ENCODE measurements at places on chromosomes 3 and 15.

DNA sequence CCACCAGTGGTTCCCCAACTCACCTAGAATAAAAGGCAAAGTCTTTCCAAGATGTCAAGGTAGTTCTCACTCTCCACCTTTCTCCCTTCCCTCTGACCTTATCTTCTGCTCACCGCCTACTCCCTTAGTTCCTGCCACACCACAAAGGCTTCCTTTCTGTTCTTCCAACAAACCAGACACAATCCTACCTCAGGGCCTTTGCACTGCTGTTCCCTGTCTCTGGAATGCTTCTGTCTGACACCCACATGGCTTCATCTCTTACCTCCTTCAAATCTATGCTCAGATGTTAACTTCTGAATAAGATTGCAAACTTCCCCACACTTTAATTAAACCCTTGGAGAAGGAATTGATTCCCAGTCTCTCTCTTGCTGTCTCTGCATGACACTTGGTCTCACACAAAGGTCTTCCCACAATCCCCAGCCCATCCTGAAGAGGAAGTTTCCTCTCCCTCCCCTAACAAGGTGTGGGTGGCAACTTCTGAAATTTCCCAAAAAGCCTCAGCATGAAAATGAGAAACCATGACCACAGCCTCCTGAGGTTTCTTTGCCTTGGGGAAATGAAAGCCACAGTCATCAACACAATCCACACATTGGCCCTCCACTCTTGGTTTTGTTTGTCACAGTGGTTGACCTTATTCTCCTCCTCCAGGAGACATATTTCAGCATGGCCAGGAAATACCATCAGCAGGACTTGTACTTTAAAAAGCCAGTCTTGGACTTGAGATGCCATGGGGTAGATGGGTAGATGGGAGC, 3.0 kb upstream of the RYK start:
- peaks cover 27% of the 10 kb centered on the region for H3K27me3 ChIP-seq
- H3K4me1 ChIP-seq, result peaks cover 30% of the 10 kb centered on the region
- H3K36me3 ChIP-seq, result no peaks in the 10 kb centered on the region
- no peak overlapping the region for H3K4me3 ChIP-seq
- DNase-seq, result no peak

- no peak overlapping the region for H3K4me3 ChIP-seq
Observed at GRCh38 chr3:72401005-72401545, 447.2 kb downstream of the SHQ1 start.

DNA sequence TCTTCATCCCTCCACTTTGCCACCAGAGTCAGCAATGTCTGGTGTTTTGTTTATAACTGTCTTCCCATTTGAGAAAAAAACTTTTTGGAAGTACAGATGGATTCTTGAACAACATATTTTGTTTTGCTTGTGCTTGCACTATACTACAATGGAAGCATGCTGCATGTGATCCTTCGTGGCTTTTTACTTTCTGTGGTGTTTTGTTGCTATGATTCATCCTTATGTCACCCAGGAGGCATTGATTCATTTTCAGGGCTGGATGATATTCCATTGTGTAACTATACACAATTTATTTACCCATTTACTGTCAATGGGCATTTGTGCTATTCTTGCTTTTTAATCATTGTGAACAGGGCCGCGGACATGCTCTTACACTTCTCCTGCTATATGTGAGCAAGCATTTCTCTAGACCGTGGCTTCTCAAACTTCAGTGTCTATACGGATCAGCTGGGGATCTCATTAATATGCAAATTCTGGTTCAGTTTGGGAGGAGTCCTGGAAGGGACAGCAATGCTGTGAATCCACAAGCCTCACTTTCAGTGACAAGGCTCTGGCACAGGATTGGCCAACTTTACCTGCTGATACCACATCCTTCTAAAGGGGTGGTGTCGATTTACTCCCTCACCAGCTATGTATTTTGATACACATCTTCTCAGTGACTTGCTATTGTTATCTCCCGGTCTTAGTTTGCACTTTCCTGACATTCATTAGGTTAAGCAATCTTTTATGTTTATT, 65.9 kb downstream of the POLR2M start:
- H3K4me3 ChIP-seq, result no peak overlapping the region
- H3K27ac ChIP-seq, result no peak overlapping the region
- H3K36me3 ChIP-seq, result no peaks in the 10 kb centered on the region
- no peak for DNase-seq
- H3K27me3 ChIP-seq, result peaks cover 2% of the 10 kb centered on the region

- H3K27me3 ChIP-seq, result no peaks in the 10 kb centered on the region
- no peak overlapping the region for H3K27ac ChIP-seq
- no peak for DNase-seq
- no peak overlapping the region for H3K4me3 ChIP-seq
- H3K36me3 ChIP-seq, result no peaks in the 10 kb centered on the region
Observed at GRCh38 chr3:189566550-189567130, 64.5 kb upstream of the TP63 start.

GRCh38 chr3:78728406-78729145, 1039.2 kb downstream of the ROBO1 start:
- no peak for DNase-seq
- peaks cover 8% of the 10 kb centered on the region for H3K4me1 ChIP-seq
- H3K27ac ChIP-seq, result no peak overlapping the region
- H3K4me3 ChIP-seq, result no peak overlapping the region

DNA sequence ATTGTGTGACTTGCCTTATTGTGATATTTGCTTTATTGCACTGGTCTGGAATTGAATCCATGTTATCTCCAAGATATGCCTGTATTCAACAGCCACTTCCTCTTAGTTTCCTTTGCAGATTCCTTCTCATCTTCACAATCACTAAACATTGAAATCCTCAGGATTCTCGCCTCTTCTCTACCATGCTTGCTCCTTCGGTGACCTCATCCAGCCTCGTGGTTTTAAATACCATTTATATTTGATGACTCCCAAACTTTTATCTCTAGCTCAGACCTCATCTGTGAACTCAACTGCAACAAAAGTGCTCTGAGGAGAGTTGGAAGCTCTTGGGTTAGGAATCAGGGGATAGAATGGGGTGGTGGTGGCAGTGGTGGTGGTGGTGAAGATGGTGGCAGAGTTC, 19.9 kb downstream of the POLR2M start:
- no peak overlapping the region for H3K4me3 ChIP-seq
- H3K4me1 ChIP-seq, result no peaks in the 10 kb centered on the region
- peaks cover 4% of the 10 kb centered on the region for H3K36me3 ChIP-seq
- no peaks in the 10 kb centered on the region for H3K27me3 ChIP-seq

- peaks cover 3% of the 10 kb centered on the region for H3K36me3 ChIP-seq
- H3K27ac ChIP-seq, result no peak overlapping the region
- peaks cover 54% of the 10 kb centered on the region for H3K4me1 ChIP-seq
- H3K27me3 ChIP-seq, result no peaks in the 10 kb centered on the region
- H3K4me3 ChIP-seq, result no peak overlapping the region
- no peak for DNase-seq
Observed at GRCh38 chr15:28892789-28893610, 7.2 kb downstream of the APBA2 start.

GRCh38 chr15:57037548-57037947, 119.1 kb downstream of the TCF12 start:
- no peak for DNase-seq
- H3K4me3 ChIP-seq, result no peak overlapping the region
- peaks cover 20% of the 10 kb centered on the region for H3K4me1 ChIP-seq

- no peak for DNase-seq
- no peak overlapping the region for H3K27ac ChIP-seq
- no peaks in the 10 kb centered on the region for H3K36me3 ChIP-seq
Observed at GRCh38 chr15:59828263-59828662, 139.1 kb upstream of the BNIP2 start.

DNA sequence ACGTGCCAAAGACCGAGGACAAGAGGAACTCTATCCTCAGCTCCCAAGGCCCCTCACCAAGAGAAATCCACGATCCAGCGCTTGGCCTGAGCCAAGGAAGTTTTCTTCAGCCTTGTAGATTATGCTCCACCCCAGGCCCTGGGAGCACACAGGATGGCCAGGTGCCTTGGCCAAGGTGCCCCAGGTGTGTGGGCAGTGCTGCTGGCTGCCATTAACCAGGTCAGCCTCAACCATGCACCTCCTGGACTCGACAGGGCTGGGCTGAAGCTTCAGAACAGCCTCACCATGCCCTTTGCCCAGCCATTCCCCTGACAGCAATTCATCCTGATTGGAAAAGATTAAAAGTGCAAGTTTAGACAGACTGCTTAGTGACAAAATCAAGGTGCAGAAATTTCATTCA, 10.9 kb upstream of the MESP1 start:
- H3K4me1 ChIP-seq, result peaks cover 5% of the 10 kb centered on the region
- peaks cover 4% of the 10 kb centered on the region for H3K27me3 ChIP-seq
- no peak overlapping the region for H3K27ac ChIP-seq
- H3K36me3 ChIP-seq, result no peaks in the 10 kb centered on the region
- DNase-seq, result no peak

DNA sequence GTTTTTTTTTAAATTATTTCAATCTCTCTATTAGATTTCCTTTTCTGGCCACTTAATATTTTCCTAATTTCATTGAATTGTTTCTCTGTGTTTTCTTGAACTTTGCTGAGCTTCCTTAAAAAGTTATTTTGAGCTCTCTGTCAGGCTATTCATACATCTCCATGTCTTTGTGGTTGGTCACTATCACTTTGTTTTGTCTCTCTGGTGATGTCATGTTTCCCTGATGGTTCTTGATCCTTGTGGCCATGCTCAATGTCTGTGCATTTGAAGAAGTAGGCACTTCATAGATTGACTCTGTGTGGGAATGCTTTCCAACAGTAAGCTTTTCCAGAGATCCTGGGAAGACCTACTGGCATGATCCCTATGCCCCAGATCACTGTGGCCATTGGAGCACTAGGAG, 18.6 kb downstream of the CD200R1 start:
- DNase-seq, result no peak
- no peak overlapping the region for H3K4me3 ChIP-seq
- no peaks in the 10 kb centered on the region for H3K27me3 ChIP-seq
- peaks cover 13% of the 10 kb centered on the region for H3K4me1 ChIP-seq
- no peak overlapping the region for H3K27ac ChIP-seq

DNA sequence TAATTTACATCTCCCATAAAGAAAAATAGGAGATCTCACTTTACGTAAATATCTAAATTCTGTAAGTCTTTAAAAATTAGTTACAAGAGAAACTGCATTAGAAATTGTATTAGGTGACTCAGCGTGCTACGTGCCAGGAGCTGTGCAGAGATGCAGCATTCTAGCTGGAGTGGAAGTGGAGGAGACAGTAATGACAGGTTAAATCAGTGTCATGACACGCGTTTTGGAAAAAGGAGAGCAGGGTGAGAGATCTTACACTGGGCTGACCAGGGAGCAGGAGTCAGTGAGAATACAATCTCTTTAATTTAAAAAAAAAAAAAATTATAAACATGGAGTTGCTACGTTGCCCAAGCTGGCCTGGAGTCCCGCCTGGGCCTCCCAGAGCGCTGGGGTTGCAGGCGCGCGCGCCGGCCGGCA, 635 bp downstream of the TUBGCP5 start:
- H3K4me1 ChIP-seq, result peaks cover 22% of the 10 kb centered on the region
- no peak for DNase-seq

- no peaks in the 10 kb centered on the region for H3K27me3 ChIP-seq
- H3K4me3 ChIP-seq, result peak overlapping the region; percentile 74
- peaks cover 3% of the 10 kb centered on the region for H3K36me3 ChIP-seq
- peak; percentile 43 for DNase-seq
- H3K27ac ChIP-seq, result peak overlapping the region; percentile 86
Observed at GRCh38 chr3:151210676-151211381, 7.8 kb upstream of the GPR171 start.

- H3K4me3 ChIP-seq, result no peak overlapping the region
- no peaks in the 10 kb centered on the region for H3K36me3 ChIP-seq
- H3K4me1 ChIP-seq, result no peaks in the 10 kb centered on the region
- DNase-seq, result no peak
- H3K27me3 ChIP-seq, result no peaks in the 10 kb centered on the region
Observed at GRCh38 chr3:55899887-55900286, 412.8 kb upstream of the WNT5A start.

GRCh38 chr3:167718582-167718981, 16.1 kb downstream of the PDCD10 start:
- H3K4me3 ChIP-seq, result no peak overlapping the region
- no peaks in the 10 kb centered on the region for H3K27me3 ChIP-seq
- no peak for DNase-seq
- peaks cover 9% of the 10 kb centered on the region for H3K4me1 ChIP-seq
- H3K36me3 ChIP-seq, result peaks cover 72% of the 10 kb centered on the region
- H3K27ac ChIP-seq, result no peak overlapping the region

DNA sequence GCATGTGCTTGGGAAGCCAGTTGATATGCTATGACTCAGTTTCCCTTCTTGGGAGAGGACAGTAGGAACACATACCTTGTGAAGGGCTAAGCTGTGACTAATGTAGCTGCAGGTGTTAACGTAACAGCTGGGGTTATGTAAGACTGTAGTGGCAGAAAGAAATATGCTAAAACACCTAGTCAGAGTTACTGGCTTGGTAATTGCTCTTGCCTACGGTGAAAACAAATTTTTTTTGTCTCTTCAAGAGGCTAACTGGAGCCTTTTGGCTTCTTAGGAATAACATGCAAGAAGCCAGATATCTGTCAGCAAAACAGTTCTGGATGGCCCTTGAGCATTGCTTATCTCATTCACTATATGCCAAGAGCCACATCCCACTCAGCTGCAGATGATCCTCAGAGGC, 1.4 kb downstream of the MAPKBP1 start:
- H3K27me3 ChIP-seq, result no peaks in the 10 kb centered on the region
- H3K4me3 ChIP-seq, result peak overlapping the region; percentile 93
- no peak overlapping the region for H3K27ac ChIP-seq
- peaks cover 68% of the 10 kb centered on the region for H3K4me1 ChIP-seq
- DNase-seq, result no peak

DNA sequence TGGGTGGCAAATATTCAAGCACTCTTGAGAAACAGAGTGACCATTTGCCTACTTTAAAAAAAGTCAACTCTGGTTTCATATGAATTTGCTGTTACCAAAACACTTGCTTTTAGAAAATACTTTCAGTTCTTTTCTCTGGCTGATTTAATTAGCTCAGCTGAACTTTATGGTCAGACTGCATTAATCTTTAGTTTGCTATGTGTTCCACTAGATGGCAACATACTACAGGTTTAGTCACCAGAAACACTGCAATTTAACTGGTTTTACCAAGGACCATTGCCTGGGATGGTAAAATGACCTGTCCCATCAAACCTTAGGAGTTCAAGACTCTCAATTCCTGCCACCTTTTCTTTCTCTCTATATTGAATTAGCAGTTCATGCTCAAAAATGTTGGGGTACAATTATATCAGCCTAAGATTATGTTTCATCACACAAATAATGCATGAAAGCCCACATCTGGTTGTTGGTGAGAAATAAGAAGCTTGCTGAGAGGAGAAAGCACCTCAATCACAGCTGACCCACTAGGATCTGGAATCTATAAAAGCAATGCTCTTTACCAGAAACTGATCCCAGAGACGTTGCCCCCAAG, 14.2 kb downstream of the EIF4E3 start:
- no peak for DNase-seq
- H3K27ac ChIP-seq, result no peak overlapping the region
- no peaks in the 10 kb centered on the region for H3K27me3 ChIP-seq
- no peak overlapping the region for H3K4me3 ChIP-seq

DNA sequence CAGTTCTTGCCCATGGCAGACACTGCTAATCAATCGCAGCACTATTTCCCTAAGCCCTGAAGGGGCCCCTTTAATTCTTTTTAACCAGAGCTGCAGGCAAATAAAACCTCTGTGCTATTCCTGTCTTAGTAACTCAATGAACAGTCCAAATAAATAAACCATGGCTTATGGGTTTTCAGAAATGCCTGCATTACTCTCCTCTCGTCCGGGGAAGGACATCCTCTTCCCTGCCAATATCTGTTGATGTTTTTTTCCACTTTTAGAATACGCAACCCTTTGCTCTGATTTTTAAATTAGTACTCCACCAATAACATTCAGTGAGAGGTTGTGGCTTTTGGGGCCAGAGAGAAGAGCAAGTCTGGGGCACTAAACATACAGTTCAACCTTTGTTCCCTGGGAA, 35.2 kb upstream of the PRICKLE2 start:
- no peak for DNase-seq
- no peak overlapping the region for H3K27ac ChIP-seq
- peaks cover 3% of the 10 kb centered on the region for H3K27me3 ChIP-seq
- H3K4me1 ChIP-seq, result no peaks in the 10 kb centered on the region
